Stimulated activated CD8-positive, alpha-beta memory T cell treated with anti-CD3 and anti-CD28 coated beads, Interleukin-4, amount 100 ng/mL, for 1 hour (primary cell): ENCODE measurements at places on chromosomes 6 and 20.

GRCh38 chr20:38804682-38805501 lies 605 bp upstream of the PPP1R16B start:
- DNase-seq = peak; percentile 68

DNA sequence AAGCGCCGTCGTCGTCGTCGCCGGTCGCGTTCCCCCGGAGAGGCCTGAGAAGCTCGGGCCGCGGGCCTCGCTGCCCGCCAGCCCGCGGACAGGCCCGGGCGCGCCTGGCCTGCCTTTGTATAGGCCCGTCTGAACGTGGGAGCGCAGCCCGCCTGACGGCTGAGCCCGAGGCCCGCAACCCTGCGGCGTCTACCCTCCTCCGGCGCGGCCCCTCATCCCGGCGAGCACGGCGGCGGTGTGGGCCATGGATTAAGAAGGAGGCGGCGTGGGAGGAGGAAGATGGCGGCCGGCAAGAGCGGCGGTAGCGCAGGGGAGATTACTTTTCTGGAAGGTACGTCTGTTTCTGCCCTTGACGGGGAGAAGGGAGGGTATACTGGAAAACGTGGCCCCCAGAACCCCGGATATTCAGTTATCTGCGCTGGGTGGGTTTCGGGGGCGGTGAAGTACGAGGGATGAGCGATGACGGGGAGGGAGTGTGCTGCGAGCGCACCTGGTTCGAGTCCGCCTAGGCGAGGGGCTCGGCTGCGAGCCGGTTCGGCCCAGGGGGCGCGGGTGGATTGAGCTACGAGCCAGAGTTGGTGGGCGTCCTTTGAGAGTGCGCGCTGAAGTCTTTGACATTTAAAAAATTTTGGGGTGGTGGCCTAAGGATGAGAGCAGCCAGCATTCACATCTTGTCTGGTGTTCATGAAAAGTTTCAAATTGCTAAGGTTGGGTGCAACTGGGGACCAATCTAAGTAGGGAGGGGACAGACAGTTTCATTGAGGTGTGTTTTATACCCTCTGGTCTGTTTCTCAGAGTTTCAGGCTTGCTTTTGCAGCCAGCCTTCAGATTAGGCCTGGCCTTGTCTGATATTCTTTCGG lies 796 bp downstream of the SENP6 start:
- DNase-seq = peak; percentile 19

- DNase-seq = no peak
Observed at GRCh38 chr6:167930295-167930694, 67.2 kb upstream of the KIF25 start.

- DNase-seq = no peak
Observed at GRCh38 chr6:170032706-170033309, 258.1 kb downstream of the DLL1 start.

DNA sequence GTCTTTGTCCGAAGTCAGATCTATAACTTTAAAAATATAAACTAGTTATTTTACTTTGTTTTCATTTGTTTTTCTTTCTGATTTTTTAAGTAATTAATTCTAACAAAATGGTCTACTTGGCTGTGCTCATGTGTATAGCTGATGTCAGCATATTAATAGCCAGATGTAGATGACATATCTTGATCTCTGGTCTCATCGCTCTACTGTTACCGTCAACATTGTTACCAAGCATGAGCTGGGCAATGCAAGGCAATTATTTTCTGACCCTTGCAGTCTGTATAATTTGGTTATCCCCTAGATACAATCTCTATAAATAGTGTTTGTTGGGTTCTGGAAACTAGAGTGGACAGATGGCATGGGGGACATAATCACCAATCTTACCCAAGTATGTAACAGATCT lies 151.6 kb upstream of the PTPRK start:
- DNase-seq = no peak

DNA sequence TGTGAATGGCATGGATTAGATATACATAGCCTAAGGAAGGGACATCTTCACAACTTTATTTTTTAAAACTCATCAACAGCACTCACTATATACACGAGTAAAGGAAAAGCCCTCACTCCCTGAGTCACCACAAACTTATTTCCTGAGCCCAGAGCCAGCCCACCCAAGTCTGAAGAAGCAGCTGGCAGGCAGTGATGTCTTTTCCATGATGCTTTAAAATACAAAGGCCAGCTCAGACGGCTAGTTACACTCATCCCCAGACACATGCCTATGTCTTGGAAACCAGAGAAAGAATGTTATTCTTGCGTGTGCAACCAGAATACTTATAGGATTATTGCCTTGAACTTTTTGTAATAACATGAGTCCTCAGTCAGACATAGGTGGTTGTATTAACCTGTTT lies 114.4 kb downstream of the ADGRG6 start:
- no peak for DNase-seq
